Stimulated activated CD4-positive, alpha-beta T cell treated with anti-CD3 and anti-CD28 coated beads, Interleukin-4, amount 100 ng/mL, for 4 hours (primary cell): ENCODE measurements at places on chromosomes 4 and X.

GRCh38 chr4:70703619-70704214 lies 15.4 kb downstream of the UTP3 start:
- no peak for DNase-seq

DNA sequence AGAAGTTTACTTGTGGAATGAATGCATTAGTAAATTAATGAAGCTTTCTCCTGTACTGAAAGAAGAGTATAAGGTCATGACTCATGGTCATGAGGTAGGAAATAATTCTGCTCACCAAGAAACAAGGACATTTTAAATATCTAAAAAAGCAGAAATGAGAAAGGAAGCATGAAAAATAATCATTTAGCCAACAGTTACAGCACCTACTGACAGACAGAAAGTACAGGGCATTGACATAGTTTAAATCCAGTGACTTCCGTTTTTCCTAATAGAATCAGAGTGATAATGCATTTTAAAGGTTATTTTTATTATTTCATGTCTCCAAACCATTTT lies 30.5 kb upstream of the ACSL1 start:
- no peak for DNase-seq

DNA sequence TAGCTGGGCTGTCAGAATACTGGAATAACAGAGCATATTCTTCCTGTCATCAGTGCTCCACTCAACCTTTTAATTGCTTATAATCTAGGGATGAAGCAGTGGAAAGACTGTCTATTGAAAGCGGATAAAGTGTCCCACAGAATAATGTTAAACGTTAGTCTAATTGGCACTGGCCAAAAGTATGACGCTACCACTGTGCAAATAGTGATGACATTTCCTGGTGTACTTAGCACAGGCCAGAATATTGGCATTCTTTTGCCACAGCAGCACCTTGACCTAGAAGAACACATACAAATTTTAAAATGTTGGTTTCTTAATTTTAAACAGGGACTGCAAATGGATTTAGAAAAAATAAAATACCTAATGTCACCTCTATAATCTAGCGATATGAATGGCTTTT lies 635.2 kb upstream of the SPANXN1 start:
- no peak for DNase-seq

DNA sequence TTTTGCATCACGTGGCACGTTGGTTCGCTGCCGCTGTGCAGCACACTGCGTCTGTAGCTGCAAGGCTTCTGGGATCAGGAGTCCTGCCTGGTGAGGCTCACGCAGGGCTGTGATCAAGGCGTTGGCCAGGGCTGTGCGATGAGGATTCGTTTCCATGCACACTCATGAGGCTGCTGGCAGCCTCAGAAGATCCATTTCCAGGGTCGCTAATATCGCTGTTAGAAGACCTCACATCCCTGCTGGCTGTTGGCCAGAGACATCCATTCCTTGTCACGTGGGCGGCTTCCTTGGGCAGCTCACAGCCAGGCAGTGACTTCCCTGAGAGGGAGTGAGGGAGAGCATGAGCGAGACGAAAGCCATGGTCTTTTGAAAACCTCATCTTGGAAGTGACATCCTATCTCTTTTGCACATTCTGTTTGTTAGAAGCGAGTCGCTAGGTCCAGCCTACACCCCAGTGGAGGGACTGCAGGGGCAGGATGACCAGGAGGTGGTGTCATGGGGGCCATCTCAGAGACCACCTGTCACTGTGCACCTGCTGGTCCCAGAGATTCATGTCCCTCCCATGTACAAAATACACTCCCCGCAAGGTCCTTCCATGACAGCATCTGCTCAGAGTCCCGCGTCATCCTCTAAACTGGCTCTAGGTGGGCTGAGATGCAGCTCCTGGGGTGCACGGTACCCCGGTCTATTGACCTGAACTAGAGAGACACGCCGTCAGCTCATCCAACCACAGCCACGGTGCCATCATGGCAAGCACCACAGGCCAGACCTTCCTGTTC lies 12.2 kb downstream of the RGS12 start:
- no peak for DNase-seq

- no peak for DNase-seq
These were observed 30.5 kb downstream of the PAGE2 start for GRCh38 chrX:55119271-55119670.

GRCh38 chr4:113604955-113605354 lies 156.6 kb downstream of the CAMK2D start:
- no peak for DNase-seq

GRCh38 chr4:109077505-109077904 lies 225.0 kb downstream of the COL25A1 start:
- no peak for DNase-seq

- DNase-seq = no peak
These were observed 462.2 kb downstream of the ADGRL3 start for GRCh38 chr4:61662362-61662761.

DNA sequence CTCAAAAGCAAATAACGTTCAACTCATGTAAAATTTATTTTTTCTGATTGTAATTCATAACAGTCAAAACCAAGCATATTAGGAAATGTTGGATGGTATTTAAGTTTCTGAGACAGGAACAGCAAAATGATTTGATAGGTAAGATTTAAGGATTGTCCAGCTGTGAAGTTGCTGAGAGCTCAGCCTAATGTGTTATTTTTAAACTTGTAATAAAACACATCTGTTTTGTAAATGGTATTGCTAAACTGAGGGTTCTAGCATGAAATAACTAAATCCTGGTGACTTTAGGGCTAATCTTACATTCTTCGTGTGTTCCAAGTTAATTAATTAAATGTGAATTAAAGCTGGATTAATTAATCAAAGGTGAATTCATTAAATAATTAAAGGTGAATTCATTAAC lies 13.3 kb downstream of the TLR10 start:
- no peak for DNase-seq
